ENCODE measurements at places on chromosomes 2 and 18. TPM values are rescaled to one million over a fixed set of nuclear protein-coding genes. Genes with fewer than 3 reads are reported as not detected.

The AQP12B gene
- total RNA-seq, result not detected

The DCDC2C gene
- total RNA-seq, result 0.13 TPM

The RGPD3 gene
- 0.13 TPM for total RNA-seq

The SLC9A4 gene
- not detected for total RNA-seq

The EFEMP1 gene
- 3,306 TPM for total RNA-seq

The FSHR gene
- not detected for total RNA-seq

The STPG4 gene
- under 0.01 TPM for total RNA-seq

The HRH4 gene
- total RNA-seq, result not detected

The SS18 gene
- 69.2 TPM for total RNA-seq

The COPS9 gene
- 117 TPM for total RNA-seq

The GKN2 gene
- not detected for total RNA-seq

The GREB1L gene
- total RNA-seq, result 11.3 TPM

The GREB1 gene
- total RNA-seq, result 0.38 TPM

The UGT1A10 gene
- not detected for total RNA-seq

The OTOS gene
- not detected for total RNA-seq

The SIX3 gene
- total RNA-seq, result not detected
